Common myeloid progenitor, CD34-positive (primary cell): ENCODE measurements at places on chromosomes 16 and 17.

- H3K27me3 ChIP-seq: no peaks in the 10 kb centered on the region
- peak overlapping the region; percentile 48 for H3K27ac ChIP-seq
- no peak overlapping the region for H3K4me3 ChIP-seq
- no peak for DNase-seq
- peaks cover 69% of the 10 kb centered on the region for H3K36me3 ChIP-seq
- peaks cover 86% of the 10 kb centered on the region for H3K4me1 ChIP-seq
These were observed 187.7 kb downstream of the CCDC182 start for GRCh38 chr17:57557416-57557815.

DNA sequence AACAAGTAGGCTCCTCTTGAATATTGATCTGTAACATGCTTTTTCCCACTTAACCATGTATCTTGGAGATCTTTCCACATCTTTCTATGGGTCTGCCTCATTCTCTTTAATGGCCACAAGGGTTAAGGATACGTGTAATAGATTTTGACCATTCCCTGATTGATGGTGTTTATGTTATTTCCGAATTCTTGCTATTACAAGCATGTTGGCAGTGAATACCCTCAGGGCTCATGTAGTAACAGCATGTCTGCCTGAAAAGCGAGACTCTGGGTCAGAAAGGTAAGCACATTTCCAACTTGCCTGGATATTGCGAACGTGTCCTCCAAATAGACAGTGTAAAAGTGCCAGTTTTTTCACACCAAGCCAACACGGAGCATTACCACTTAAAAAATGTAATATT lies 5.0 kb downstream of the TAC4 start:
- H3K36me3 ChIP-seq: peaks cover 2% of the 10 kb centered on the region
- H3K27me3 ChIP-seq: no peaks in the 10 kb centered on the region
- no peak overlapping the region for H3K4me3 ChIP-seq
- no peak for DNase-seq

DNA sequence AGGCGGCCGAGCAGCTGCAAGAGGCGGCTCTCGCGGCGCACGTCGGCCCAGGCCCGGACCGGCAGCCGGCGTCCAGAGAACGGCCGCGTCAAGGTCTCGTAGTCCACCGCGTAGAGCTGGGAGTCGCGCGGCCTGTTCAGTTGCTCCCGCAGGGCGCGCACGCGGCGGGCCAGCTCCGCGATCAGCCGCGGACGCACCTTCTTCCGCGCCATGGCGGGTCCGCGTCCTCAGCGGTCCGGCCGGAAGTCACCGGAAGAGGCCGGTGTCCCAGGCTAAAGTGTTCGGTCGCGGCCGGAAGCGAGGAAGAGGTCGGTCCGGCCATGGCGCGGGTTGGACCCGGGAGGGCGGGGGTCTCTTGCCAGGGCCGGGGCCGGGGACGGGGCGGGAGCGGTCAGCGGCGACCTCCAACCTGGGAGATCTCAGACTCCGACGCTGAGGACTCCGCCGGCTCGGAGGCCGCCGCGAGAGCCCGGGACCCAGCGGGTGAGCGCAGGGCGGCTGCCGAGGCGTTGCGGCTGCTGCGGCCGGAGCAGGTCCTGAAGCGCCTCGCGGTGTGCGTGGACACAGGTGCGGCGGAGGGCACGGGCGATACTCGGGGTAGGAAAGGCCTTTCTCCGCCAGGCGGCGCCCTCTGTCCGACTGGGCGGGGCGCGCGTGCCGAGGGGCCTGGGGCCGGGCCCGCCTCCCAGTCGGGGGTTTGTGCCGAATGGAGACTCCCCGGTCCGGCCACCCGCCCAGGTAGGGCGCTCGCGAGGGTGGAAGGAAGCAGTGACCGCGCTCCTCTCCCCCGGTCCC lies at the start of gene MRPS34:
TSS of gene MRPS34 (minus strand) at position 227 of the 795 bp plus-strand sequence. CDS start at position 212, 15 bp downstream.
- H3K27ac ChIP-seq: peak within 1 kb of the TSS; percentile 66
- peak within 1 kb of the TSS; percentile 94 for H3K4me3 ChIP-seq
- peak; percentile 87 for DNase-seq
- peaks cover 34% of the 10 kb centered on the region for H3K4me1 ChIP-seq
- H3K27me3 ChIP-seq: no peaks in the 10 kb centered on the region

- peak overlapping the region; percentile 63 for H3K4me3 ChIP-seq
- H3K36me3 ChIP-seq: no peaks in the 10 kb centered on the region
- no peak overlapping the region for H3K27ac ChIP-seq
- H3K27me3 ChIP-seq: no peaks in the 10 kb centered on the region
- H3K4me1 ChIP-seq: peaks cover 5% of the 10 kb centered on the region
- DNase-seq: no peak
These were observed 4.1 kb downstream of the CCDC102A start for GRCh38 chr16:57532266-57532625.

- peak overlapping the region; percentile 78 for H3K27ac ChIP-seq
- peaks cover 12% of the 10 kb centered on the region for H3K4me1 ChIP-seq
These were observed 605 bp downstream of the MRTFB start for GRCh38 chr16:14071576-14072271.

DNA sequence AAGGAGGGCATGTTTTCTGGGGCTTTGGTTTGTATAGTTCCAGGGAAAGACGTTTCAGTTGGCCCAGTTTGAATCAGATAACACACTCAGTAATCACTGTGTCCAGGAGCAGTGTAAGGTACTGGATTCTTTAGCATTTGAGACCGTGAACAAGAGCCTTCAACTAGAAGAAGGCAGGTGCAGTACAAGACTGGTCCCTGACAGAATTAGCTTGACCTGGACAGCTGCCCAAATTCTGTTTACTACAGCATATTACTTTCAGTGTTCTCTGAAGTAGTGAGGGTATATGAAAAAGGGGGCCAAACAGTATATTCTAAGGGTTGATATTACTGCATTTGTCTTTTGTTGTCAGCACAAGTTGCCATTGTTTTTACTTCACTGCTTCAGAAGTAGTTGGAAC lies 81.3 kb downstream of the COX10 start:
- no peak overlapping the region for H3K4me3 ChIP-seq
- no peak for DNase-seq
- H3K27me3 ChIP-seq: no peaks in the 10 kb centered on the region
- H3K36me3 ChIP-seq: no peaks in the 10 kb centered on the region
- H3K4me1 ChIP-seq: no peaks in the 10 kb centered on the region

DNA sequence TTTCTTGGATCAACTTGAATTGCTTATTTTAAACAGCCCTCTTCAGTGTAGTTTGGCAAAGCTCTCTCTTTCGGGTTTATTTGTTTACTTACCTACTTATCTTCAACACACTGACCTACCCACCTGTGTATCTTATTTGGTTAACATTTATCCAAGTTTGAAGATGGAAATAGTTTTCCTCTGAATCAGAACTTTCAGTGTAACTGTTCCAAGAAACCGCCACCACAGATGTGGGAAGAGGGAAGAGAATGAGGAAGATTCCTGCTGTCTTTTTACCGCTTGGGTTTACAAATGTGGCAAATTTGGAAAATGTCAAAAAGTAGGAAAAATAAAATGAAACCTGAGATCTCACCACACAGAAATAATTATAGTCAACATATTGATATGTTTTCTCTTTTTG lies 115.8 kb downstream of the MSI2 start:
- peaks cover 3% of the 10 kb centered on the region for H3K36me3 ChIP-seq
- H3K4me1 ChIP-seq: peaks cover 58% of the 10 kb centered on the region
- H3K4me3 ChIP-seq: no peak overlapping the region
- no peaks in the 10 kb centered on the region for H3K27me3 ChIP-seq
- H3K27ac ChIP-seq: peak overlapping the region; percentile 35
- DNase-seq: no peak

GRCh38 chr17:83135692-83136091 lies 56.3 kb downstream of the METRNL start:
- no peak overlapping the region for H3K4me3 ChIP-seq
- peaks cover 6% of the 10 kb centered on the region for H3K4me1 ChIP-seq
- no peaks in the 10 kb centered on the region for H3K27me3 ChIP-seq
- H3K36me3 ChIP-seq: no peaks in the 10 kb centered on the region

GRCh38 chr16:24482681-24483202 lies 56.6 kb upstream of the RBBP6 start:
- H3K27me3 ChIP-seq: no peaks in the 10 kb centered on the region
- no peak for DNase-seq
- no peak overlapping the region for H3K27ac ChIP-seq
